ENCODE measurements at places on chromosomes 12 and 14. TPM values are rescaled to one million over a fixed set of nuclear protein-coding genes. Genes with fewer than 3 reads are reported as not detected.
A peak's percentile ranks its signal among the peaks of the same experiment; 100 is the strongest.

DNA sequence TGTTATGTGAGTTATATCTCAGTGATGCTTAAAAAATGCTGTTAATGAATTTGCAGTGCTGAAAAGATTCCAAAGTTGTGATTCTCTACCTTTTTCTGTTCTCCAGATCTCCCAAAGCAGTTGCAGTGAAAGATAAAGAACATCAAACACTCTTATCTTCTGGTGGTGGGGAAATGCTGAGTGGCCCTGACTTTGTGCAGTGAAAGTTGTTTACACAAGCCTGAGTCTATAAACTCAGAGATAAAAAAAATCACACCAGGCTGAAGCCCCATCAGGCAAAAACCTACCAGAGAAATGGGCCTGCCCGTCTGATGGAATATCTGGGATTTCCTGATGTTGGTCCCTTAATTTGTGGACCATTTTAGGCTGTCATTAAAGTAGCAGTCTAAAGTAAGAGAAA, 46.1 kb downstream of the RASSF3 start:
- no peak for DNase-seq

DNA sequence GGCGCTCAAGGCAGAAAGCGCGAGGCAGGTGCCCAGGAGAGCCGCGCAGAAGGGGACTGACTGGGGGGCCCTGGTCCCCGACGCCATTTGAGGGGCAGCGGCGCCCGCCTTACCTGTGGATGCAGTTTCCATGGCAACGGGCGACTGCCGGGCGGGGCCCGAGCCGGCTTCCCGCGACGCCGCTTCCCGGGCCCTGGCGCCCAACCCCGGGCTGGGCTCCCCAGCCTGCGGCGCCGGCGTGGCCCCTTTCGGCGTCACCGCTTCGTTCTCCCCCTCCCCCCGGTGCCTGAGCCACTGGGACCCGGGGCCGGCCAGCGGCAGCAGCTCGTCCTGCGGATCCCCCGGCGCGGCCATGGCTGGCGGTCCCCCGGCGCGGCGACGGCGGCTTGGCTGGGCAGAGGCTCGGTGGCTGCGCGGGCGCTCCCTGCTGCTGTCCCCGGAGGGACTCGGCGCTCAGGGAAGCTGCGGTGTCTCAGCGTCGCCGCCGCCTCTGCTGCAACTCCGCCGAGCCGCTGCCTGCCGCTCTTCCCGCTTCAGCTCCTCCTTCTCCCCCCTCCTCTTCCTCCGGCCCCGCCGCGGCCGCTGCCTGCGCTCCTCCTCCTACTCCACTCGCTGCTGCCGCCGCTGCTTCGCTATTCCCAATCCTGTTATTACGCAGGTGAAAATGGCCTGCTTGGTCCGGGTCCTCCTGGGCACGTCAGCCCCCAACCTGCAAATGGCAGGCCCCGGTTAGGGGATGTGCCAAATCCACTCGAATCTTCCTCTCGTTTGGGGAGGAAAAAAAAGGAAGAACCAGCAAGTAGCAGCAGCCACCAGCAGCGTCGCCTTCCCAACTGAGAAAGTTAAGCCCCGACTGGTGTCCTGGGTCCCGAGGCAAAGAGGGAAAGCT, at the start of gene RTN1:
RTN1 (minus strand) TSS at position 500 of the 889 bp plus-strand sequence; CDS start at position 354, 146 bp downstream.
- DNase-seq = peak; percentile 16

- DNase-seq = peak; percentile 50
Measured at GRCh38 chr12:56206452-56207166, 15.1 kb downstream of the RNF41 start.

- DNase-seq = no peak
Measured at GRCh38 chr14:63193236-63193635, 11.0 kb upstream of the RHOJ start.

DNA sequence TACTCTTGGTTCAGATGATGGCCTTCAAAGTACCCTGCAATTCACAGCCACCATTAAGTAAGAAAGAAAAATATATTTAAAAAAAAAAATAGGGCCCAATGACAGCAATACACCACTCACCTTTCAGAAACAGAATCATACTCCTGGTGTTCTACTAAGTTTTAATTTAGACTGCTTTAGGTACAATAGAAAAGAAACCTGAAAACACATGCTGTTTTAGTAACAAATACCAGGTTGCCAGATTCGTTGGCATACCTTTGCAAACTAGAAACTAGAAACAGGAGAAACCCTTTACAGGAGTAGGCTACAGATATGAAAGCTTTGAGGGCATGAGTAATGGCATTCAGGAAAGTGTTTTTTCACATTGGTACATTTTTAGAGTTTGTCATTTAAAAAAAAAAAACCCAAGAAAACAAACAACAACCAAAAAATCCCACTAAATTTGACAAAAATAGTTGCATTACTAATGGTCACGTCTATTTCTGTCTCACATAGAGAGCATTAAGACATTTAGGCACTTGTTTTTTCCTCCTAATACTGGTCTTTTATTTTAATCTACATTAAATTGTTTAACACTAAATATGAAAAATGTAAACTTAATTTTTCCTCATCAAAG, 4.0 kb downstream of the SIX1 start:
- DNase-seq = no peak

KRT3 gene
- not detected for total RNA-seq

All from A172 (cell line).